ENCODE measurements at places on chromosomes 16 and 17. TPM values are rescaled to one million over a fixed set of nuclear protein-coding genes. Genes with fewer than 3 reads are reported as not detected.
A peak's percentile ranks its signal among the peaks of the same experiment; 100 is the strongest.

Gene GRN
- 341 TPM for total RNA-seq

Gene HOXB5
- total RNA-seq = 0.13 TPM

Gene STH
- total RNA-seq = not detected

Gene KRT39
- total RNA-seq = not detected

- no peak for DNase-seq
Measured at GRCh38 chr16:53689636-53690035, 14.0 kb downstream of the RPGRIP1L start.

DNA sequence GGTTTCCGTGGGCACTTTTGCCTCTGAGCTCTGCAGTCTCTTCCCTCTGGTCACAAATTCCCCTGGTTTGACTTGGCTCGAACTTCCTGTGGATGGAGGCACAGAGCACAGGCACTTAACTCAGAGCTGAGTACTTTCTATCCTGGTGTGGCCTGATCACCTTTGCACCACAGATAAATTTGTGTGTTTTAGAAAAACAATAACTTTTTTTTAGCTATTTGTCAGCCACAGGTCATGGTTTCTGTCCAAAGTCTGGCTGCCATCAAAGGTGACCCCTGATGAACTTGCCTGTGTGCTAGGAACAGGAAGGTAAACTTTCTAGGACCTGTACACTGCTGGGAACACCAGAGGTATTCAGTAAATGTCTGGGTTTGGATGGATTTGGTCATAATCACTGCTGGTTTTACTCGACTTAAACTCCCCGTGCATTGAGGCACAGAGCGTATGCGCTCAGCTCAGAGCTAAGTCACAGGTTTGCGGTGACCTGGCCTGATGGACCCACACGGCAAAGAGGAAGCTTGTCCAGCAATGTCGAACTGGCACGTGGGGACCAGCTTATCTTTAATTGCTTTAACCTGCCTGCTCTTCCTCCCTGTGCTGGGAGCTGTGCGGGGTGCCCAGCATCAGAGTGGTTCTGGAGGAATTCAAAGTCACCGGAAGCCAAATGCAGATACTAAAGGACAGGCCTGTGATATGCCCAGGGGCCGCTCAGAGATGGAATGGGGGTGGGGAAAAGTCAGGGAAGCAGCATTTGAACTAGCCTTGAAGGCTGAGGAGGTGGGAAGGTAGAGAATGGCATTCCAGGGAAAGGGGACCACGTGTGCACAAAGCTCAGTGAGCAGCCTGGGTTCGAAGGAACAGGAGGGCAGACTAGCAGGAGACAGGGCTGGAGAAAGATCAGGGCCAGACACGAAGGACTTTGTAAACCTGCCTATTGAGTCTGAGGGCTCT is 12.9 kb downstream of the SLC13A5 start:
- DNase-seq = no peak

DNA sequence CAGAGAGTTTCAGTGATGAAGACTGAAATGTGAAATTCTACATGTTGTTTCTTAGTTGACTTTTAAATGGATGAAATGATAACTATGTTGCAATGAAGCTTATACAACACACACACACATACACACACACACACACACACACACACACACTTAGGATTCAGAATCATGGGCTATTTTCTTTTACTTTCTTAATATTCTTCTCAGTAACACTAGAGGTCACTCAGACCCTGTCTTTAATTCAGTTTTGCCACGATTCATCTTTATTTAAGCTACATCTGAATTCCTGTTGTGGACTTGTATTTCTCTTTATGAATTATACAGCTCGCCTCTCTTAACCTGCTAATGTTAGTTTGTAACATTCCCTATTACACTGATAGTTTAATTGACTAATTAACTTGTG is 109.6 kb upstream of the GOT2 start:
- peak; percentile 39 for DNase-seq

GRCh38 chr16:24969071-24969470 is 46.1 kb downstream of the ARHGAP17 start:
- no peak for DNase-seq

GRCh38 chr17:18916816-18917500 is 35.0 kb upstream of the SLC5A10 start:
- no peak for DNase-seq

DNA sequence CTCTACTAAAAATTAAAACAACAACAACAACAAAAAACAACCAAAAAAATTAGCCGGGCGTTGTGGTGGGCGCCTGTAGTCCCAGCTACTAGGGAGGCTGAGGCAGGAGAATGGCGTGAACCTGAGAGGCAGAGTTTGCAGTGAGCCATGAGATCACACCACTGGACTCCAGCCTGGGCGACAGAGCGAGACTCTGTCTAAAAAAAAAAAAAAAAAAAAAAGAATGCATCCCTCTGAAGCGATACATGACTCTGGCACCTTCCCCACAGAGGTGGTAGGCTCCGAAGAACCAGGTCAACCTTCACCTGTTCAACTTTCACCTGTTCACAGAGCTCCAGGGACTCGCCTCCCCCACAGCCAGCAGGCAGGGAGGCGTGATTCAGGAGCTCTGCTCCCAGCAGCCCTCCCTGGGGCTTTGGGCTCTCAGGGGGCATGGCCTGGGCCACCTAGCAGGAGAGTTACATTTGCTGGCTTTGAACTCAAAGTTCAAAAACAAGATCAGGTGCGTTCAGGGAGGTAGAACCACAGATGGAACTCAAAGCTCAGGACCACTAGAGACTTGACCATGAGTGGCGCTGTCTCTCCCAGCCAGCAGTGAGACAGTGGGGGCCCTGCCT is 5.6 kb downstream of the VAC14 start:
- DNase-seq = no peak

DNA sequence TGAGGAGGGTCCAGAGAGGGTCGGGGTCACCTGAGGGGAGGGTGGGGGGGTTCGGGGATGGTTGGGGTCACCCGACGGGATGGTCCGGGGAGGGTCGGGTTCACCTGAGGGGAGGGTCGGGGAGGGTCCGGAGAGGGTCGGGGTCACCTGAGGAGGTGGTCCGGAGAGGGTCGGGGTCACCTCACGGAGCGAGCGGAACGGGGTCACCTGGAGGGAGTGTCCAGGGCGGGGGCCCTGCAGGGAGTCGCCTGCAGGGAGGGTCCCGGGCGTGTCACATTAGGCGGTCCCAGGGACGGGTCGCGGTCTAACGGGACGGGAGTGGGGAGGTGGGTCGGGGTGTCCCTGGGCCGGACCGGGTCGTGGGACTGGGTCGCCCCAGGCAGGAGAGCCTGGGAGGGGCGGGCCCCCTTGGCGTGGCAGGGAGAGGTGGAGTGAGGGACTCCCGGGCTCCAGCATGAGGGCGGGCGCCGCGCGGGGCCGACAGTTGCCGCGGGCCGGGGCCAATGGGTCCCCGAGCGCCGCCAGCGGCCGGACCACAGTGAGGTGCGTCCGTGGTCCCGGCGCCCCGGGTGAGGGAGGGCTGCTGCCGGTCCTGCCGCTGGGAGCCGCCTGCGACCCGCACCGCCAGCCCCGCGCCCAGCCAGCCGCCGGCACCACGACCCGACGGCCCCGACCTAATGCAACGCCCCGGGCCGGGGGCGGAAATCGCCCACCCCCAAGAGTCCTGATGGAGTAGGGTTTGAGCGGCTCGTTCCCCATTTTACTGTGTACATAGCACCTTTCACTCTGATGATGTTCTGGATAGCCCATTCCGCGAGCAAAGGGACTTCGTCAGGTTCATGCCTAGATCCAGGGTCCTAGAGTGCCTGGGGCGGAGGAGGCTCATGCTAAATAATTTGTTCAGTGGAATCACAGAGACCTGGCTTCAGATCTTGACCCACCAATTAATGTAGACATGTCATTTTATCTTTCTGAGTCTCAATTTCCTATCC is 1.2 kb upstream of the ABCA3 start:
- no peak for DNase-seq

DNA sequence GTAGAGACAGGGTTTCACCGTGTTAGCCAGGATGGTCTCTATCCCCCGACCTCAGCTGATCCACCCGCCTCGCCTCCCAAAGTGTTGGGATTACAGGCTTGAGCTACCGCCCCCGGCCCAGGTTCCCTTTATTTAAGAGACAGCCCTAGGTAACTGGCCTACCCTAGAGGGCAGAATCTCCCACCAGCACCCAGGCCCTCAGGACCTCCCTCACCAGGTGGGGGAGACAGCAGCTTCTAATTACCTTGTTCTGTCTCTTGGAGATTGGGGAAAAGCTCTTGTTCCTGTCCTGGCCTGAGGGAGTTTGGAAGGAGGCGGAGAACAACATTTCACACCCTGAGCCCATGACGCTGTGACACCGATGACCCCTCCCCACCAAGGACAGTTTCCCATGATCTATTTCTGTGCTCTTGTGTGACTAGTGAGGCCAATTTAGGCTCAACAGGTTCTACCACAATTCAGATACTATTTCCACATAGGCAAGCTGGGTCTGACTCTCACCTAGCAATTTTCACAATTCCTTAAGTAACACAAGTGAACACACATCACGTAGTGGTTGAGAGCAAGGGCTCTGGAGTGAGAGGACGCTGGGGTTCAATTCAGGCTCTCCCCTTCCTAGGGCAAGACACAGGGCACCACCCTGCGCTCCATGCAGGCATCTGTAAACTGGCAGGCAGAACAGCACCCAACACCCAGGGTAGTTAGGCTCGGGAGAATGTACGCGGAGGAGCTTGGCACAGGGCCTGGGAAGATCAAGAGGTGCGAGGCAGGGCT is 20.4 kb downstream of the HDAC5 start:
- no peak for DNase-seq

- DNase-seq = no peak
Measured at GRCh38 chr16:19118938-19119431, 5.2 kb downstream of the ITPRIPL2 start.
